Putamen (tissue), 1 donor: ENCODE measurements at places on chromosomes 6 and 20.

DNA sequence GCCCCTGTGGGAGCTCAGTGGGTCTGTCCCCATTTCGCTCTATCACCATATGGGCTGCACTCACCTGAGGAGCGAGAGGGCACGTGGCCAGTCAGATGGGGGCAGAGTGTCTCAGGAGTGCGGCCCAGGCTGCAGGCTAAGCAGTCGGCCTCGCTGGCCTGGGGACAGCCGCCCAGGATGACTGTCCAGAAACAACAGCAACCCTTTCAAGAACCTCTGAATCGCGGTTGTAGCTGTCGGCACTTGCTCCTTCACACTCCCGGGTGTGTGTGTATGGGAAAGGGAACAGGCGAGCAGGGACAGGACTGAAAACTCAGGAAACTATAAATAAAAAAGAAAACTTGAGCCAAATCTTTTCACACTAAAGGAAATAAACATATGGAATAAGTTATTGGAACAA, 63.1 kb downstream of the TFAP2A start:
- no peak for DNase-seq

- DNase-seq = no peak
Measured at GRCh38 chr20:41160686-41161085, 23.3 kb downstream of the PLCG1 start.

DNA sequence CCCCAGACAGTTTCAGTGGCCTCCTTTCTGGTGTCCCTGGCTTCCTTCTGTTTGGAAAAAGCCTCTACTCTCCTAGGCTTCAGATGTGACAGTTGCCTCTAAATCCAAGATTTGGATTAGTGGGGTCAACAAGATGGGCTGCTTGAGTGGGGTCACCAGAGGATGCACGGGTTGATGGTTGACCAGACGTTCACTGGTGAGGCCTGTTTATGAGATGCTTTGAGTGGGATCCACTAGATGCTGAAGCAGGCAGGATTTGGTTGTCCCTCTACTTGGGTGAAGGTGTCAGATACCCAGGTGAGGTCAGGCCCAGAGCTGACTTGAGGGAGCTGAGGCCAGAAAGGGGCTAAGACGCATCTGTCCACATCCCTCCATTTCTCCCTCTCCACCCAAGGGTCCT, 8.1 kb upstream of the DLGAP4 start:
- no peak for DNase-seq

DNA sequence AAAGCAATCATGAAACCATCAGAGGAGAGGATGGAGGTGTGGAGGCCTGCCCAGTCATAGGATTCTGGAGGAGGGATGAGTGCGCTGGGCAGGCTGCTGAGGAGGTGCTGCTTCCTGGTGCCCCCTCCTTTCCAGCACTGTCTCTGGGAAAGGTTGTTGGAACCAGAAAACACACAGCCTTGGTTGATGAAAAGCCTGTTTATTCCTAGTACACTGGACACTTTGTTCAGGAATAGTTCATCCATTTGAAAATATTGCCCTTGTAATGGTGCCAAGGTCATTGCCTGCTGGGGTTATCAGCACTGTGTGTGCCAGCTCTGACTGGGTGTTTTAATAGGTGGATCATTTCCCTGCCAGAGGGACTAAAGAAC, 83.7 kb upstream of the ARMC2 start:
- DNase-seq = peak; percentile 60

GRCh38 chr6:33807606-33808005, 3.8 kb upstream of the MLN start:
- DNase-seq = no peak

DNA sequence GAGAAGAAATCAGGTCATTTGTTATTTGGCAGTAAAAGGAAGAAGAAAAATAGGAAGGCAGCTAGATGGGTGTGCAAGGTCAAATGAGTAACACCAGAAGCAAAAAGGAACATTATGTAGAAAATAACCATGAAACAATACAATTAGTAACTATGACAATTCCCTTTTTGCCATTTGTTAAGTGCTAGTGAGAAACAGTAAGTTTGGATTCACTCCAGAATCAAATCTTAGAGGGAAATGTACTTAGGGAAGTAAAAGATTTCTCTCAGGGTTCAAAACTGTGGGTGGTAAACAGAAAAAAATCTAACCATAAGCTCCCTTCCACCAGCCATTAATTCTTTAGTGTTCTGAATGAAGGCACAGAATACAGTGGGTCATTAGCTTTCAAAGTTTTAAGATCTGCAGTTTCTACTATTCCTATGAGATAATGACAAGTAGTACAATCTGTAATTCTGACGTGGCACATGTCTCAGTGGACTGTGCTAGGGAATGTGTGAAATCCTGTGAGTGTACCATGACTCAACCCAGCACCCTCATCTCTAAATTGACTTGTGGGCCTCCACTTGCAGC, 17.1 kb downstream of the REPS1 start:
- DNase-seq = no peak

GRCh38 chr6:131216246-131216645, 81.0 kb downstream of the AKAP7 start:
- no peak for DNase-seq

- no peak for DNase-seq
Measured at GRCh38 chr6:128168244-128168643, 267.4 kb upstream of the THEMIS start.

DNA sequence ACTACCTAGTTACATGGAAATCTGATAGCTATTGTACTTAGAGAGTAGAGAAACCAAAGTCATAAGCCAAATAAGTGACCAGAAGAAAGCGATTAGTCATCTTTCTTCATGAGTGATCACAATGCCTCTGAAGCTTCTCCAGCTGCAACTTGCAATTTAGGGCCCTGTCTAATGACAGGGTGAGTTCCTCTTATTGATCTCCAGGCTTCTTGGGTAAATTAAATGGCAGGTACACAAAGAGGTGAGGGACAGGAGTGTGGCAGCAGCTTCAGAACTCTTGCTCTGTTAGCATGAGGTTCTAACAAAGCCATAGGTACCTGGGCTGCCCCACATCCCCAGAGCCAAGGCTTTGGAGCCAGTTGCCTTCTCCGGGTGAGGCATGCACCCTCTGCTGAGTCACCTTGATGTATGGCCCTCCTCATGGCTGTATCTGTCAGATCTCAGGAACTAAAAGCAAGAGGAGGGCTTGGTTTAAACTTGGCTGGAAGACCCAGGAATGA, 60.8 kb downstream of the PRDM1 start:
- DNase-seq = no peak

- DNase-seq = no peak
Measured at GRCh38 chr6:92521553-92521952, 897.8 kb downstream of the EPHA7 start.

DNA sequence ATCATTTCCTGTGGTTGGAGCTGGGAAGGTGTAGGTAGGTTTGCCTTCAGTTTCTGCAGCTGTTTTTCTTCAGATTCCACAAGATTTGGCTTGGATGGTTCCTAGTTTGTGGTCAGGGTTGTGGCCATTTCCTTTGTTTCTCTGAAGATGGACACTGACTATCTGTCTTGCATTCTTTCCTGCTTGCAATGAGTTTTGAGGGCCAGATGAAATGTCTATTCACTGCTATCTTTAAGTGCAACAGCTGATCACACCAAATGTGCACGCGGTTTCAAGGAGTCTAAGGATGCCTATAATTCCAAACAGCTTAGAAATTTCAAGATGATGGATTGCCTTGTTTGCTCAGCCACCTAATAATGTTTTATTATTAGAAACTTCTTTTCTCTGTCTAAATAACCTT, 28.4 kb downstream of the IL20RA start:
- DNase-seq = no peak

DNA sequence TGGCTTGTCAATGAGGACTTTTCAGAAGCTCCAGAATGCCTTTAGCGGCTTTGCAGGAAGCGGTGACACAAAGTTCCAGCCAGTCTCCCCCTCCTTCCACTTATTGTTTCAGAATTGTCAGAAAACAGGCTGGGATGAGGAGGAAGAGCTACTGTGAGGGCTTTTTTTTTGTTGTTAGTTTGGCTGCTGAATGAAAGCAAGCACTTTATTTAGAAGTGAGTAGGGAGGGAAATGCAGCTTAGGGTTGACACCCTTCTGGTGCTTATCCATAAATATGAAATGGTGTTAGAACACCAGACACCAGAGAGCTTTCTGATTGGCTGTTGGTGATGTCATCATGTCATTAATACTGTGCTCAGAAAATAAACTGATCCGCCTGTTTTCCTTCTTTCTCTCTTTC, 251.5 kb downstream of the SOX4 start:
- DNase-seq = peak; percentile 25

GRCh38 chr6:45424451-45424861, 46.7 kb upstream of the SUPT3H start:
- no peak for DNase-seq

DNA sequence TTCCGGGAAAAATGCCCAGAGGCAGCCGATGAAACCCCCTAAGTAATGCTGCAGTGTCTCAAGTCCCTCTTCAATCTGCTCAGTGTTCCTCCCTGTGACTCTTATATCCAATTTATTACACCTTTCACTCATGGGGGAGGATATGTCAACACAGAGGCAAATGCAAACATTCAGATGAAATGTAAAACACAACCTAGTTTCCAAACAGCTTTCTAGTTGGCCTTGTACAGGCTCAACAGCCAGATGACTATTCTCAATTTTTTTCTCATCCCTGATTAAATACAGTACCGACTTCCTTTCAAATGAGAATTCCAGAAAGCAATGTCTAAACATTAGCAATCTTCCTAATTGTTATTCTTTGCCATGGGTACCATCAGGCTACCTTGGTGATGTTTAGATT, 65.0 kb downstream of the BLOC1S5 start:
- DNase-seq = no peak

- no peak for DNase-seq
Measured at GRCh38 chr6:101268541-101268940, 125.0 kb upstream of the GRIK2 start.

DNA sequence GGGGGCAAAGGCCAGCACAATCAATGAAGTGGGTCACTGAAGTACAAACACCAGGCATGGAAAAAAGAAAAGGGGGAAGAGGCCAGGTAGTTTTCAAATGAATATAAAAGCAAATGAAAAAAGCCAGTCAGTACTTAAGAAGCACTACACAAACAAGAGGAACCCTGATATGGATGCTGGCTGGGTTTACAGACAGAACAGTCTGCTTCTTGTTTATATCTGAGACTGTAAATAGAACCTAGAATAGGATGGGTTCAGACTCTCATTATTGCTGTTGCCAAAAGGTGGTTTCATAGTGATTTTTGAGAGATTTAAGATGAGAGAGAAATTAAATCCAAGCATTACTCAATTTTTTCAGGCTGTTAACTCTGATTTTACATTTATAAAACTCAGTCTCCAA, 24.1 kb downstream of the USP45 start:
- no peak for DNase-seq

DNA sequence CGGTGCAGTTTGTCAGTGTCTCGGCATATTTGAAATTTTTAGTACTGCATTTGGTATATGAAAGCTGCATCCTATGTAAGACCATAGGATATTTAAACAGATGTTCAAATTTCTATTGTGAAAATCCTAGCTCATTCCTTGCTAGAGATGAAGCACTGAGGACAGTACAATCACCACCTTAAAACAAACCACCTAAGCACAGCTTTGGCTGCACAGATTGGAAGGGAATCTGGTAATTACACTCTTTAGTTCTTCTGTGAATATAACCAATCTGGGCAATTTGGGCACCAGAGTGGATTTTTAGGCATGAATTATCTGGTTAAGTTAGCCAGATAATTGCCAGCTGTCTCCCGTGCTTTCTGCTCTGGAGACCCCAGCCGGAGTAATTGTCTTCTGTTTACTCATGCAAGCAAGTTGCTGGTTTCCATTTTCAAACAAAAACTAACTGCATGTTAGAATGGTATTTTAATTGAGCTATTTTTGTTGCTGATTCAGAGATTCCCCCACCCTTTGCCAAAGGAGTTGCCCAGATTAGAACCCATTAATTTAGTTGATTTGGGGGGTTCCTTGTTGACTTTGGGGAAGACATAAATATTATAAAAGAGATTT, 36.9 kb downstream of the E2F3 start:
- DNase-seq = no peak

GRCh38 chr20:19495905-19496703, 262.0 kb upstream of the RIN2 start:
- DNase-seq = no peak

DNA sequence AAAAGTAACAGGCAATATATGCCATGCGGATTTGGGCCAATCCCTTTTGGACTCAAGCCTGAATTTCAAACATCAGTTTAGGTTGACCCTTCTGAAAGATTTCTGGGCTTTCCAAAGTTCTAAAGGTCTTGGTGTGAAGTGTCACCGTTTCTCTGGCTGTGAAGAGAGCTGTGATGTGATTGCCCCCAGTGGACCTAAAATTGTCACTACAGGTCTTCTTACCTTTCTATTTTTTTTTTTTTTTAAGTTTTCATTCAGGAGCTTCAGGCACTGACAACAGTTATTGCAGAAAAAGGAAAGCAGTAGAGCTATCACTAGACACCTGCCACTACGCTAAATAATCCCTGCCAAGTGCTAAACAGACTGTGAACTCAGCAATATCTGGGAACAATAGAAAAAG, 75.7 kb upstream of the OPRM1 start:
- no peak for DNase-seq

DNA sequence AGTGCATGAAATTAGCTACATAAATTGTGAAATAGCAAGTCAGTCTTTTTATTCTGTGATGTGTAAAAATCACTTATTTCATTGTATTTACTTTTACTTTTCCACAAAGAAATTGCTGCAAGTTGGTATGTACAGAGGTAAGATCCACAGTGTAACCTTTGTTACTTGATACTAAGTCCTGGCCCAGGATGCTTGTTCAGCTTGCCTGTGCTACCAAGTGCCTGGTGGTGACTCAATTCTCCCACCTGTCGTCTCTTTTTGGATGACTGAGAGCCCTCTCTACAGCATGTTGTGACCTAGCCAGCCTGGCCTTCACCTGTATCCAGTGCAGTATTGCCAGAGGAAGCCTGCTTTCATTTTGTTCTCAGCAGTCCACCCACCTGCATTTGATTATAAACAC, 54.9 kb downstream of the ANKRD6 start:
- DNase-seq = no peak

GRCh38 chr20:62368976-62369814, 2.1 kb upstream of the LAMA5 start:
- DNase-seq = no peak

DNA sequence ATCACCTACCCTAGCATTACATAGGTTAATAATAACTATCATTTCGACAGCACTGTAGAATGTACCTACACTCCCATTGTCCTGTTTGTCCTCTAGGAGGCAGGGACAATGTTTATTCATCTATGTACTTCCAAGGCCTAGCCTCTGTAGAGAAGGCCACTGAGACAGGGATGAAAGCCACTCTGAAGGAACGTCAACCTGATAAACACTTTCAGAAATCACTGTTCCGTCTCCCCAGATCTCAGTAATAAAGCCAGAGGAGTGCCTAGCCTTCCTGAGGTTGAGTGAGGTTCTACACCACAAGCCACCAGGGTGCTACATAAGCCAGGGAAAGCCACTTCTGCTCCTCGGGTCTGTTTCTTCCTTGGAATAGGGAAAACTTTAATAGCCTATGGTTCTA, 44.8 kb downstream of the POPDC3 start:
- DNase-seq = no peak
